ENCODE measurements at places on chromosomes 5 and 9. TPM values are rescaled to one million over a fixed set of nuclear protein-coding genes. Genes with fewer than 3 reads are reported as not detected.

Gene RNF208
- 1.1 TPM for total RNA-seq

Gene CATSPER3
- 0.56 TPM for total RNA-seq

Gene PCDHA1
- total RNA-seq = not detected

DNA sequence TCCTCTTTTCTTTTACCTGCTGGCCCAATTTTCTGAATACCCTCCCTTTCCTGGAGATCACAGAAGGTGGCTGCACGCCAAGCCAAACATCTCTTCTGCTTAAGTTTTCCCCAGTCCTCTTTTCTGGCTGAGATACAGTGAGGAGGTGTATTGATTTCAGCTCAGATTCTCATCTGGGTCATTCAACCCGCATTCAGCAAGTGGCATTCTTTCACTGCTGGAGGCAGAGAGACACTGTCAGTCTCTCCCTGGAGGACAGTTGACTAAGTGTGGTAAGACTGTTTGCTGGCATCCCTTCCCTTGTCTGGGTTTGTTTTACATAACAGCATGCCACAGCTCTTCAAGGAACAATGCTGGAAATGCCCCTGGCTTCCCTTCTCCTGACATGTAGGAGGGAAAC is 60.5 kb downstream of the GABRG2 start:
- no peak for DNase-seq
- no peaks in the 10 kb centered on the region for H3K36me3 ChIP-seq
- no peak overlapping the region for H3K27ac ChIP-seq

Gene RASGRF2
- total RNA-seq = 5.7 TPM

DNA sequence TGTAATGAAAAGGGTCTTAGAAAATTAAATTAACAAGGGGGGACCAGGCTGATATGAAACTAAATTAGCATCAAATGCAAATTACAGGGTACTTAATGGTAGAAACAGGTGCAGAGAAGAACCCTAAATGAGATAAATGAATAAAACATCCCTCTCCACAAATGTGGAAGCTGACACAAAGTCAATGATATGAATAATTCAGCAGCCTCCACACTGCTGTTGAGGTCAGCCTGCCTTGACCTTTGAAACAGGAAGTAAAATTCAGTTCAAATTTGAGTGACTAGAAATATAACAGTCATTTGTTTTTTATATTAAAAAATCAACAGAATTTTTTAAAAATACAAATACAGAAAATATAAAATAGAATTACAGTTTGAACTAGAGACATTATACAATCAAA is 40.0 kb downstream of the EBF1 start:
- H3K36me3 ChIP-seq = no peaks in the 10 kb centered on the region
- peak overlapping the region; percentile 17 for H3K27ac ChIP-seq
- peaks cover 5% of the 10 kb centered on the region for H3K4me1 ChIP-seq
- no peak for DNase-seq
